ENCODE measurements at places on chromosomes 2 and 18. TPM values are rescaled to one million over a fixed set of nuclear protein-coding genes. Genes with fewer than 3 reads are reported as not detected.

Gene MARCO
- not detected for total RNA-seq

Gene KCNE4
- not detected for total RNA-seq

Gene POTEC
- not detected for total RNA-seq

Gene AQP4
- total RNA-seq, result not detected

Gene AQP12B
- not detected for total RNA-seq

Gene ANKRD30B
- total RNA-seq, result not detected

Gene C1QL2
- total RNA-seq, result not detected

Gene PRKAG3
- not detected for total RNA-seq

Gene C2orf66
- 0.38 TPM for total RNA-seq

Gene GLI2
- not detected for total RNA-seq

Gene DIPK1C
- total RNA-seq, result not detected

Gene ANTXR1
- total RNA-seq, result not detected

Gene GAL3ST2
- 0.82 TPM for total RNA-seq

Gene CARF
- total RNA-seq, result 12.0 TPM

Gene NDUFS1
- 90.2 TPM for total RNA-seq

Gene METTL5
- total RNA-seq, result 84.0 TPM

Gene XDH
- 0.07 TPM for total RNA-seq

Gene L3MBTL4
- 0.12 TPM for total RNA-seq

Gene SERPINB7
- total RNA-seq, result not detected

Gene TSPYL6
- total RNA-seq, result not detected

Gene RAB6C
- total RNA-seq, result not detected

Gene ACADL
- total RNA-seq, result not detected

Gene RTP5
- total RNA-seq, result 0.12 TPM

Gene FSHR
- not detected for total RNA-seq

Gene CNRIP1
- not detected for total RNA-seq

Gene DNER
- not detected for total RNA-seq

Gene FBXO15
- 2.1 TPM for total RNA-seq

Gene CCDC85A
- not detected for total RNA-seq

Gene SERPINB2
- not detected for total RNA-seq

Gene FAM228A
- total RNA-seq, result 0.60 TPM

Gene TXNDC2
- not detected for total RNA-seq

Gene UNC80
- not detected for total RNA-seq

Gene B4GALT6
- total RNA-seq, result 5.0 TPM
